ENCODE measurements at places on chromosomes 11 and 22.

DNA sequence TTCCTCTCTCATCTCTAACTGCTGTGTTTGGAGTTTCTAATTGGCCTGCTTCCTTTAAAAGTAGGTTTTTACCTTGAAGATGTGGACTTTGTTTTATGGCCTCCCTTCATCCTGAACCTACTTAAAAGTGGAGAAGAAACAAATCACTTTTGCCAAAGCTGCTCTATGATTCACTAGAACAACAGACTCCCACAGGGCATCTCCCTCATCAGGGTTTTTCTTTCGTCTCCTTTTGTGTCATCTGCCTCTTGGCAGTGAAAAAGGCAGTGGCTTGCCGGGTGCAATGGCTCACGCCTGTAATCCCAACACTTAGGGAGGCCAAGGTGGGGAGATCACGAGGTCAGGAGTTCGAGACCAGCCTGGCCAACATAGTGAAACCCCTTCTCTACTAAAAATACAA lies 186.6 kb upstream of the MTNR1B start:
- no peak for DNase-seq

DNA sequence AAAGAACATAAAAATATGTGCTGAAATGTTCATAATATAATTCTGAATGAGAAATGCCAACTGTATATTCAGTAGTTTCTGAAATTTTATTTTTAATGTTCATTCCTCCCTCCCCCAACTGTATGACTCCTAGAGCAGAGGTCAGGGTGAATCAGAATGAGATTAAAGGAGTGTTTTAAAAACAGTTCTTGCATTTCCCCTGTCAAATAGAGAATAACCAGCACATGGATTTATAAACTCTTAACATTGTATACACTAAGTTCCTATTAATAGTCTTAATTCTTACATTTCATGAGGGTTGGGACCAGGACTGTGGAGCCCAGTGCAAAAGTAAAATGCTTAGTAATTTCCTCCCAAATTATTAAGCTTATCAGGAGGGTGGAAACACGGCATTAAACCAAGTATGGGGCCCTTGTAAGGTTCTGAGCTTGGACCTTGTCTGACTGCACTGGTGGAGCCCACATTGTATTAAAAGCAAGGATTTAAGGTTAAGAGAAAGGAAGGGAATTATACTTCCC lies 474.6 kb upstream of the RAG2 start:
- no peak for DNase-seq

GRCh38 chr11:25039165-25039564 lies 542.3 kb downstream of the LUZP2 start:
- no peak for DNase-seq

GRCh38 chr22:33654173-33654895 lies 265.9 kb downstream of the LARGE1 start:
- DNase-seq: no peak

GRCh38 chr22:50440544-50441249 lies 34.1 kb downstream of the SBF1 start:
- DNase-seq: no peak

Measured in stimulated activated CD4-positive, alpha-beta T cell treated with anti-CD3 and anti-CD28 coated beads, Interleukin-4, amount 100 ng/mL, for 48 hours (primary cell).